Caudate nucleus (tissue), 63 donors: ENCODE measurements at places on chromosomes 7 and 10.

GRCh38 chr10:29078919-29079318, 210.0 kb upstream of the LYZL1 start:
- DNase-seq, result no peak

DNA sequence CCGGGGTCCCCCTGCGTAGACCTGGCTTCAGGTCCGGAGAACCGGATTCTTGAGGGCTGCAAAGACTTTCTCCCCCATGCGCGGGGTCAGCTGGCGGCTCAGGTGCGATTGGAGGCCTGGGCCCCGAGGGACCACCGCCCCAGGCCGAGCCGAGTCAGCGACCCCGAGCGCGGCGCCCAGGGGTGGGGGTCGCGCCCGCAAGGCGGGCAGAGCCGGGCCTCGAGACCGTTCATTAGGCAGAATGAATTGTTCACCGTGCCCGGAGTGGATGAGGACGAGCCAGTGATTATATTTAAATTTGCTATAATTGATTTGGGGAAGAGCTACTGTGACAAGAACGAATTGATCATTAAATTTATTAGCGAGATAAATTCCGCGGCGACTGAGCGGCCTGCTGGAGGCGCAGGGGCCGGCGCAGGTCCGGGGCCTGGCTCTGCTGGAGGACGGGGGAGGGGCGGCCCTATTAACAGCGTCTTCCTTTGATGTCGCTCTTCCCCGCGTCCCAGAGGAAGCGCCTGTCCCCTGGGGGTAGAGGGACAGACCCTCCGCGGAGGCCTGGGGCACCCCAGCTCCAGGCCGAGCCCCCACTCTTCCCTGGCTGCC, 7.5 kb downstream of the MNX1 start:
- DNase-seq, result no peak

GRCh38 chr7:3244241-3244814, 56.7 kb upstream of the SDK1 start:
- no peak for DNase-seq

- no peak for DNase-seq
Observed at GRCh38 chr10:11207560-11207844, 189.8 kb downstream of the CELF2 start.

DNA sequence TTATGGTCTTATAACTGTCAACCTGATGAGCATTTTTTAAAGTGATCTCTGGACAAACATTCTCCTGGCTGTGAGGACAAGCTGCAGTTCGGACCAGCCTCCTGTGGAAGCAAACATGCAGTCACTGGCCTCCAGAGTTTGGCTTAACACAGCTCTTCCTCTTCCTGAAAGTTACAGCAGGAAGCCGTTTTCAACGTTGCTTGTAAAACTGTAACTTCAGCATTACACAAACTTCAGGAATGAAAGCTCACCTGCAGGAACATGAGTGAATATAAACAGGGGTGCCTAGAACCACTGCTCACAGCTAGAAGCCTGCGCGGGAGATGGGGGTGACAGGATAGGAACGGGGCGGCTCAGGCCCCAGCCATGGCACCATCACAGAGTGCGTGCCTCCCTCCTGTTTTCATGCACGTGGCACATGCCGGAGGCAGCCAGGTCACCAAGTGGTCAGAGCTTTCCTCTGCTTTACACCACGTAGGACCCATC, 292.9 kb upstream of the PITRM1 start:
- DNase-seq, result no peak

- no peak for DNase-seq
Observed at GRCh38 chr7:113289140-113289740, 170.9 kb upstream of the SMIM30 start.

GRCh38 chr7:83267141-83267631, 104.5 kb upstream of the PCLO start:
- DNase-seq, result no peak

GRCh38 chr7:149109969-149110368, 16.2 kb downstream of the ZNF425 start:
- DNase-seq, result no peak

DNA sequence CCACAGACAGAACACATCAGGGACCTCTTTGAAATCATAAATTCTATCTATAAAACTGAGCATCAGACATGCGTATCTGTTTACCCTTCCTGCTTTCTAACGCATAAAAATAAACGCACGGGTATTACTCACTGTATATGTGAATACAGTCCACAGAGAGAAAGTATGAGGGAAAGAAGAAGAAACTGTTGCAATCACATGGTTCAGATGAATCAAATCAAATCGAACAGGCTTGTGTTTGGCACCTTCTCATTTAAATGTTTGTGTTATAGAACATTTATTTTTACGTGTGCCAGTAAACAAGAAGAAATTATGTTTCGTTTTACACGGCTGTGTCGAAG, 322.0 kb downstream of the FRMD4A start:
- no peak for DNase-seq

GRCh38 chr10:117162093-117163060, 24.3 kb upstream of the VAX1 start:
- no peak for DNase-seq

- DNase-seq, result no peak
Observed at GRCh38 chr7:32279500-32279899, 209.3 kb upstream of the PDE1C start.

DNA sequence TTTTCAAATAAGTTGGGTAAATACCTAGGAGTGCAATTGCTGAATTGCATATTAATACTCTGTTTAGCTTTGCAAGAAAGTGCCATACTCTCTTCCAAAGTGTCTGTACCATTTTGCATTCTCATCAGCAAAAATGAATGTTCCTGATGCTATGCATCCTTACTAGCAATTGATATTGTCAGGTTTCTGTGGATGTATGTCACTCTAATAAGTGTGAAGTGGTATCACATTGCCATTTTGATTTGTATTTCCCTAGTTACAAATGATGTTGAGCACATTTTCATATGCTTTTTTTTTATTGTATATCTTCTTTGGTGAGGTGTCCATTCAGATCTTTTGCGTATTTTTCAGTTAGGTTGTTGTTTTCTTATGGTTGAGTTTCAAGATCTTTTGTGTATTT, 230.4 kb upstream of the MAGI2 start:
- DNase-seq, result no peak

DNA sequence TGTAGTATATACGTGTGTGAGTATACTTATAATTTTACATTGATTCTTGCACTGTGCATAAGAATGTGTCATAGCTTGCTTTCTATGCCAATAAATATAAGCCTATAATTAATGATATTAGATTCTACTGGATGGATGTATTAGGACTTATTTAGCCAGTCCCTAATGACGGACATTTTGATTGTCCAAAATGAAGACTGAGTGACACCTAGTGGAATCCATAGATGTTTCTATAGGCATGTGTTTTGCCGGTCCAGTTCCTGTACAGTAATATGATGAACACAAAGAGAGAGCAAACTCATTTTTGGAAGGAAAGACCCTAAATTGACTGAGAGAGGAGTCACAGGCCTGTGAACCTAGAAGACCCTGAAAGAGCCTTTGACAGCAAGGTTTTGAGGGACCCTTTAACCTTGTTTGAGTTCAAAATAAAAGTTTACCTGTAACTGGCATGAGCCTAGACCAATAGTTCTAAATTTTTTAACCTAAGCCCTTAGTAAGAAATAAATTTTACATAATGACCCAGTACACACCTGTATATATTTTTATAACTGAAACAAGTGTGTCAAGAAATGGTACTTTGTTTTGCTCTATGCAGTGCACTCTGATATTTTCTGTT, 42.4 kb upstream of the AGBL3 start:
- DNase-seq, result no peak

DNA sequence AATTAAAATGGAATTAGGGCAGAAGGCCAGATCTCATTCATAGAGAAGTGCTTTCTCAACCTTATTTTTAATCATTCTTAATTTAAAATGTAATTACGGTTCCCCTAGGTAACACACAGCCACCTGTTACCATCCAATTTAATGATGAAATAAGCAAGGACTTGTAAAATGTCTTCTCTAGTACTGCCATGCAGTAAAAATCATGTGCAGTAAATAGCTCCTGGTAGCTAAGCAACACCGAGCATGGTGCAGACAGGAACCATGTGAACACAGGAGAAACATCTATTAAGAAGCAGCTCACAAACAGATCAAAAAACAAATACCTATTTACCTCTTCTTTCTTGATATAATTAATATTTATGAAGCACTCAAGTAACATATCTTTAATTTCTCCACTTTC, 15.1 kb downstream of the NCAPG2 start:
- no peak for DNase-seq

DNA sequence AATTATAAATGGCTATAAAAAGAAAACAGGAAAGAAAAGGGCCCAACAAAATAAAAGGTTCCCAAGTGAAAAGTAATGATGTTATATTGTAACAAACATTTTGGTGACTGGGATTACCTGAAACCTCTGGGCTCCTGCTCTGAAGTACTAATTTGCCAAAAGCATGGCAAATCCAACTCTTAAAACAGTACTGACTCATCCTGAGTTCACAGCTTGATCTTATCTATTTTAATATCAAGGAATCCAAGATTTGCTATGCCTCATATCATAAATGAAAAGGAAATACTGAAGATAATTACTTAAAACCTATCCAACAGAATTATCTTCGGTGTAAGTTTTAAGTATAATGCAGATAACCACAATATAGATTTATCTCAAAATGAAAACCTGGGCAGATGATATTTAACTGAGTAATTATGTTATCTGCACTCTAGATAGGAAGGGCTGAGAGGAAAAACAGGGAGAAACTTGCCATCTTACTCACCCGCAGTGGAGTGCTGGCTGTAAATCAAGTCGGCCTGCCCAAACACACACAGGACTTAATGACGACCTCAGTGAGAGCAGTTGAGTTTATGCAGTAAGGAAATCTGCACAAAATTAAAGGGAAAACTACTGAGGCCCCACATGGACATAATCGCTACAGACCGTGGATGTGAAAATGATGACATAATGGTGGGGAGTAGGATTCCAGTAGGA, 48.4 kb downstream of the MPP7 start:
- no peak for DNase-seq

- no peak for DNase-seq
Observed at GRCh38 chr7:16235147-16236114, 185.9 kb downstream of the CRPPA start.

- DNase-seq, result no peak
Observed at GRCh38 chr7:40015790-40016296, 65.8 kb downstream of the CDK13 start.

- no peak for DNase-seq
Observed at GRCh38 chr10:58320351-58321049, 14.3 kb upstream of the UBE2D1 start.

GRCh38 chr10:113096128-113096996, 146.3 kb downstream of the TCF7L2 start:
- DNase-seq, result no peak

- no peak for DNase-seq
Observed at GRCh38 chr10:78776756-78777155, 292.0 kb upstream of the ZMIZ1 start.

DNA sequence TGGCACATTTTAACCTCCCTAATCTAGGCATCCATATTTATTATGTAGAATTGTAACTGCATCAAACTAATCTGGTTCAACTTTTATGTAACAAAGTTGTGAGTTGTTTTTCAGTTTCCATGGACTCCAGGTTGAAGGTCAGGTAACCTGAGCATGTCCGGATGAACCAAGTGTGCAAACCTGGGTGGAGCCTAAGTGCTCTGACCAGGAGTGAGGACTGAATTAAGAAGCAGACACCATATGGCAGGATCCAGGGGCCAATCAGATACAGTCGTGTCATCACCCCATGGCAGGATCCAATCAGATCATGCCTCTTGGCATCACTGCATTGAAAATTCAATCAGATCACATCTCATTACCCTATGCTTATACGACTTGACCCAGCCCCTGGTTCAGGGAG, 41.2 kb upstream of the PHYHIPL start:
- no peak for DNase-seq

DNA sequence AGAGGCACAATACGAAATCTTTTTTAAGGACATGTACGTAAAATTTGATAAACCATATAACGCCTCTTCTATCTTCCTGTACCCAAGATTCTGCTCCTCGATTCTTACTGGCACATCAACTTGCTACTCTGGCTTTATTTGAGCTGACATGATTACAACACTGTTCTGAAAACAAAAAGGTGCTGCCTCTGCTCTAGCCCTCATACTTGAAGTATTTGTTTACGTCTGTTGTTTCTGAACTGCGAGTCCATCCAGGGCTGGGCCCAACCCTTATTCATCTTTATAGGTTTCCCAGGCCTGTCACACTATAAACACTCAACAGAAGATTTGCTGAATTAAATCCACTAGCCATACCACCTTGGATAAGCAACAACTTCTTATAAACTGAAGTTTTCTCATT, 96.2 kb upstream of the SVIL start:
- no peak for DNase-seq

DNA sequence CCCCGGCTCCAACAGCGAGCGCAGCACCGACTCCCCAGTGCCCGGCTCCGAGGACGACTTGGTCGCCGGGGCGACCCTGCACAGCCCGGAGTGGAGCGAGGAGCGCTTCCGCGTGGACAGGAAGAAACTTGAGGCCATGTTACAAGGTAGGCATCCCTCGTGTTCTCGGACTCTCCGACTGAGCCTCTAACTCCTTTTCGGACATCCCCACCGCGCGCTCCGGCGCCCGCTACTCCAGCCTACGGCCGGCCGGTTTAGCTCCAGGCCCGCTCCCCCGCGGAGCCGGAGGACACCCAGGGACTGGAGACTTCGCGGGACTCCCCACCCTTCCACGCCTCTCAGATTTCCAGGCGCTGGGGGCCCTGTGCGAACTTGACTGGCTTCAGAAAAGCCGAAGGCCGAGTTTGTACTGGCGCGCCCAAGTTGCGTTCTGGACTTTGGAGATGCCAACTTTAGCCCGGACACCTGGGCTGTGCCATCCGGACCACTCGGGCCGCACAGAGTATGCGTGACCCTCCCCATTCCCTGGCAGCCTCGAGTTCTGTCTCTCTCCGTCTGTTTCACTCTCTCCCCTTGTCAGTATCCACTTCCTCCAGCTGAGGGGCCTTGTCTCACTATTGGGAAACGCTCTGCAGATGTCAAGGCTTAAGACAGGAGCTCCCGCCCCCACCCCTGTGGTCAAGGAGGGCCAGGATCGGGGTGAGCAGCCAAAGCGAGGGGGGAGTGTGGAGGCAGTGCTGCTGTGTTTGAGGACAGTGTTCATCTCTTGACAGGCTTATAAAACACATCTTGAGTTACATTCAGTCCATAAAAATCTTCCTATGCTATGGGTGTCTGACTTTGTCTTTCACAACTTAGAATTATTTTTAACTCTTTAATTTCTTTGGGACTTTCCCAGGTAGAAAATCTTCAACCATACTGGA, 777 bp downstream of the BICC1 start:
- DNase-seq, result no peak

DNA sequence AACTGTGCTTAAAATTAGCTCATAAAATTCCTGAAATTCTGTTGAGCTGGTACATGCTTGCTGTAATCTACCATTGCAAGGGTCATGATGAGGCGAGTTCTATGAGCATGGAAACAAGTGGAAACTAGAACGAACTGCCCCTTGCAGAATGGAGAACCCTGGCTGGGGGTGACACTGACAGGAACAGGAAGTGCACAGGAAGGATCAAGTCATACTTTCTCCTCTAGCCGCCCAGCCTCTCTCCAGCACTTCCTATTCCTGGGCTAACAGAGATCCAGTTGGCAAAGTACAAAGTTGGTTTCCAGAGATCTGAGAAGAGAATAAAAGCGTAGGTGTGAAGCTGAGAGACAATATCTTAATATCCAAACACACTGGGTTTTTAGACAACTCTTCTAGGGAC, 414.2 kb upstream of the PODXL start:
- DNase-seq, result no peak

GRCh38 chr10:107444443-107444842, 279.9 kb upstream of the SORCS1 start:
- no peak for DNase-seq

GRCh38 chr7:124155432-124156022, 122.7 kb upstream of the TMEM229A start:
- DNase-seq, result no peak

- DNase-seq, result no peak
Observed at GRCh38 chr10:89846786-89847185, 145.4 kb downstream of the KIF20B start.
